Left hindlimb (tissue), 1 donor: ENCODE measurements at places on chromosomes 5 and 9.

- DNase-seq, result no peak
These were observed 101.3 kb upstream of the ADRA1B start for GRCh38 chr5:159814805-159815585.

GRCh38 chr5:55853818-55854217, 2.7 kb downstream of the IL31RA start:
- no peak for DNase-seq

DNA sequence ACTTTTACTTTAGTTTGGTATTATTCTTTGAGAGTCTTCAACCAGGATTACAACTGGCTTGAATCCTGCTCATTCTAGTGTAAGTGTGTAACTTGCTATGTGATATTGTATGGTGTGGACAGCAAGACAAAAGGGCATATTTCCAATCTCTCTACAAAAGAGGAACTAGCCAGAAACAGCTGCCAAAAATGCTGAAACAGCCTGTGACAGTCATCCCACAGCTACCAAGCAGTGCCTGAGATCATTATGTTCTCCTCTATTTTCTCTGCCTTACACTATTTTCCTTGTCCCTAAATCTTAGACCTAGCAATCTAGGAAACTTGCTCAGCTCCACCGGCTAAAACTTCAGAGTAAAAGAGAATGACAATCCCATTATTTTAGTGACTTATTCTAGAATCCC, 42.8 kb downstream of the WDR41 start:
- no peak for DNase-seq

- peak; percentile 31 for DNase-seq
These were observed 1.2 kb upstream of the RUSC2 start for GRCh38 chr9:35488566-35489312.

- no peak for DNase-seq
These were observed 497.0 kb upstream of the TUSC1 start for GRCh38 chr9:26175264-26175663.

DNA sequence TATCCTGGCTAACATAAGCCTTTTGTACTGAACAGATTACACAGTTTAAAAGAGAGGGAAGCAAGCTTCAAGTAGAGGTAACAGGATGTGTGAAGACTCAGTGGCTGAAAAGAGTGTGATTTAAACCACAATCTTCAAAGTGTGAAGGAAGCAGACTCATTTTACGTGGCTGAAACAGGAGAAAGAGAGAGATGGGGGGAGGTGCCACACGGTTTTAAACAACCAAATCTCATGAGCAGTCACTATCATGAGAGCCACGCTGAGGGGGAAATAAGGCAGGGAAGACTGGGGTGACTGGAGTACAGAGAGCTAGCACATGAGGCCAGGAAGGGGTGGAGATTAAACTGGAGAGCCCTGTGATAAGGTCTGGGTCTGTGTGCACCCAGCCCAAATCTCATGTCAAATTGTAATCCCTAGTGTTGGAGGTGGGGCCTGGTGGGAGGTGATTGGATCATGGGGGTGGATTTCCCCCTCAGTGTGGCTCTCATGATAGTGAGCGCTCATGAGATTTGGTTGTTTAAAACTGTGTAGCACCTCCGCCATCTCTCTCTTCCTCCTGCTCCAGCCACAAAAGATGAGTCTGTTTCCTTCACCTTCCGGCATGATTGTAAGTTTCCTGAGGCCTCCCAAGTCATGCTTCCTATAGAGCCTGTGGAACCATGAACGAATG, 318.6 kb upstream of the CD180 start:
- DNase-seq, result no peak

- DNase-seq, result no peak
These were observed 329.6 kb upstream of the ARRDC3 start for GRCh38 chr5:91712718-91713117.

DNA sequence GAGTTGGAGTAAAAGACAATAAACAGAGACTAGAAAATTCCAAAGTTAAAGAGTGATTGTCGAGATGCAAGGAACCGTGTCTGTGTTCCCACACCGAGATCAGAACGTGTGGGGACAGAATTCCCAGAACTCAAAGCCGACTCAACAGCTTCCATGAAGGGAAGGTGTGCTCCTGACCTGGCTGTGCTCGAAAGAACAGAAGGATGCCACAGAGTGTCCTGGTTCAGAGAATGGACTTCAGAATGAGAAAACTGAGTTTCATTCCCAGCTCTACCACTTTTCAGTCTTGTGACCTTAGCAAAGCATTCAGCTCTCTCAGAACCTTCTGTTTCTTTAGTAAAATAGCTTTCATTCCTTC, 420.0 kb upstream of the SLC30A5 start:
- DNase-seq, result no peak

DNA sequence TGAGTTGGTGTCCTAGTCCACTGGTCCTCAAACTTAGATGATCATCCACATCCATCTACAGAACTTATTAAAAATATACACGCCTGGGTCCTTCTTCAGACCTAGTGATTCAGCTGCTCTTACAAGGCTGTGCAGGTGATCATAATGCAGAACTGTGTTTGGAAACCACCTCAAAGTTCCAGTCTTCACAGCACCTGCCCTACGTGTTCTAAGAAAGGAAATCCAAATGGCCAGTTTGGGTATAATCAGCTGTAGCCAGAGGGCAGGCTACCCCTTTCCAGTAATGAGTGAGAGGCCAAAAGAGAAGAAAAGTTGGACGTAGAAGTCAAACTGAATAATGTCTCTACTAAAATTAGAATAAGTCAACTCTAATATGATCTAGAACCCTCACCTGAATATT, 15.4 kb downstream of the REEP5 start:
- no peak for DNase-seq

DNA sequence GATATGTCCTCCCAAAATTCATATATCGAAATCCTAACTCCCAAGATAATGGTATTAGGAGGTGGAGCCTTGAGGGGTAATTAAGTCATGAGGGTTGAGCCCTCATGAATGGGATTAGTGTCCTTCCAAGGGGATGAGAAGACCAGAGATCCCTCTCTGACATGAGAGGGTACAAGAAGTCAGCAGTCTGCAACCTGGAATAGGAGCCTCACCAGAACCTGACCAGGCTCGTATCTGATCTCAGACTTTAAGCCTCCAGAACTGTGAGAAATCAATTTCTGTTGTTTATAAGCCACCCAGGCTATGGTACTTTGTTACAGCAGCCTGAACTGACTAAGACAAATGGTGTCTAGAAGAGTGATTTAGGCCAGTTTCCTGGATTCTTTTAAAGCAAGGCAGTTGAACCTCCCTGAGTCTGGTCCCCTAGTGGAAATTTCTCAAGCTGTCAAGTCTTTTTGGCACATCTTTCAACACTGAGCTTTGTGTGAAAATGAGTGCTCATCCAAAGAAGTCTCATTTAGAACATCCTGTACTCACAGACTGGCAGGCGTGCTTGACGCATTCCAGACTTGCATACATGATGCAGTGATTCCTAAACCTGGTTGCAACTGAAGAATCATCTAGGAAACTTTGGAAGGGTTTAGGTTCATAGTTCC, 254.8 kb upstream of the PPP1R2B start:
- DNase-seq, result no peak

DNA sequence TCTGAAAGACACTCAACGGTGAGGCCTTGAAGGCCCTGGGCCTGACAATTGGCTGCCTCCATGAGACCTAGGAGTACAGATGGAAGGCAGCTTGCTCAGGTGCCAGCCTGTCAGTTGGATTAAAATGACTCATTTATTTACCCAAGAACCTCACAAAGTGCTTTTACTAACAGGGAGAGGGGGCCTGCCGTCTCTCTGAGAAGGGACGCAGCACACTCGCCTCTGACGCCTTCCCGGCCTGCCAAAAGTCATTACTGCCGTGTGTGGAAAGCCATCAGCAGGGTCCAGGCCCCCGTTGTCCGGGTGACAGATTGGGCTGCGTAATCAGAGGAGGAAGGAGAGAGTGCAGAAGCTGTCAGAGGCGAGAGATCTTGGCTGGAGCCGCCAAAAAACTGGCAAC, 32.4 kb downstream of the DDX31 start:
- no peak for DNase-seq

- no peak for DNase-seq
These were observed 151.6 kb upstream of the PHYKPL start for GRCh38 chr5:178383919-178384815.

- no peak for DNase-seq
These were observed 52.2 kb upstream of the NRARP start for GRCh38 chr9:137354153-137354844.

GRCh38 chr5:142819292-142819691, 49.1 kb downstream of the ARHGAP26 start:
- no peak for DNase-seq

DNA sequence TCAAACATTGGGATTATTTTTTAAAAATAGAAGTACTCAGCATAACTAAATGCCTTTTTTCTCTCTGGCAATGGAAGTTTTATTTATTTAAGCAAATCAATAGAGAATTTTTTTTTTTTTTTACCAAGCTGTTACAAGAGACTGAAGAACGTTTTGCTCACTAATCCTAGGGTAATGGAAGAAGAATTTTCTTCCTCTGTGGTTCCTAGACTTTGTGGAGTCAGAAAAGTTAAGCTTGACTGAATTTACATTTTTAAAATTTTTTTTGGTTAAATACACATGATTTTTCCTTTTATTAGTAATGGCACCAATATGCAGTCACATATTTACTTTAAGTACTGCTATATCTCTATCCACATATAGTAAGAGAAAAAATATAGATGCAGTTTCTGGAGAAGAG, 189.8 kb downstream of the PCSK1 start:
- no peak for DNase-seq

- no peak for DNase-seq
These were observed 33.5 kb upstream of the ZNF354B start for GRCh38 chr5:178826216-178826615.

GRCh38 chr5:68968429-68968828, 125.4 kb upstream of the SLC30A5 start:
- no peak for DNase-seq

GRCh38 chr9:105320568-105320967, 76.1 kb downstream of the SLC44A1 start:
- DNase-seq, result no peak

DNA sequence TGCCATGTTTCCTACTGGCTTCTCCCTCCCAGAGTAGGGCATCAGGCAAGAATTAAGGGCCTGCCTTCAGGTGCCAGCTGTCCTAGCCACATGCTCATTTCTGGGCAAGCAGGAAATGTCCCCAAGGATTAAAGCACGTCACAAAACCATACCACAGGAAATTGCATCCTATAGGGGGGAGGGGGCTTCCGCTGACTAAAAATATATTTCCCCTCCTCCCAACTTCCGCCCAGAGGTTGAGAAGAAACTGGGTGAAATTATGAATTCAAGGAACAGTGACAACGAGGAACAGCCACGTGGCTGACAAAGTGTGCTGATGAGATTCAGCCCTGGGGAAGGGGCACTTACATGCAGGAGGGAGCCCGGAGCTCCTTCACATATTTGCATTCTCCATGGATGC, 4.1 kb downstream of the HBEGF start:
- DNase-seq, result peak; percentile 56

DNA sequence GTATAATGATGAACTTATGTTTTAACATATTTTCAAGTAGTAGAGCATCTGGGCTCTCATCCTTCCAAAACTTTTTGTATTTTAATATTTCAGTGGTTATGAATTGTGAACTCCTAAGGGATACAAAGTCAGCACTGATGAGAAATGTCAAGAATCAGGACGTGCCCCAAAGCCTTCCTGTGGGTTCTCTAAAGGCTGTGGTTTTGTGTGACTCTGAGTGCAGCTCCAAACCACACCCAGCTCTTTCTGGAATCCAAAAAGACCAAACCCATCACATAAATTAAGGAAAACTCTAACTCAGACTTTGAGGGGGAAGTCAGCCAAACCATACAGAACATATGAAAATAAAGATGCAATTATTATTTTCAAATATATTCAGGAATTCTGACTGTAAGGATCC, 40.8 kb upstream of the SMU1 start:
- no peak for DNase-seq

GRCh38 chr5:135565725-135566421, 12.9 kb downstream of the CXCL14 start:
- no peak for DNase-seq

GRCh38 chr5:25979086-25979485, 1059.3 kb downstream of the CDH9 start:
- DNase-seq, result no peak

DNA sequence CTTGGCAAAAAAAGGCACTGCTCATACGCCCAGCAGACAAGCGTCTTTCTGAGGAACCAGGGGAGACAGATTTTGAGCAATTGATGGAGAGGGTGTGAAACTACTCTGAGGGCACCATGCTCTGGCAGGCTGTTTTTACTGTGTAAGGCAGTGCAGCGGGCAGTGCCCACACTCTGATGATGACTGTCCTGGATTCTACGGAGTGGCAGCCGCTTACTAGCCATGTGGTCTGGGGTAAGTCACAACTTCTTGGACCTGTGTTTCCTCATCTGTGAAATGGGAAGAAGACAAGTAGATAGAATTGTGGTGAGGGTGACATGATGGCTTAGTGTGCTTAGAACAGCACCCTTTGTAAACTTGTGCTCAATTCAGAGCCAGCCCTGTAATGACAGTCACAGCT, 38.8 kb downstream of the FABP6 start:
- DNase-seq, result no peak

DNA sequence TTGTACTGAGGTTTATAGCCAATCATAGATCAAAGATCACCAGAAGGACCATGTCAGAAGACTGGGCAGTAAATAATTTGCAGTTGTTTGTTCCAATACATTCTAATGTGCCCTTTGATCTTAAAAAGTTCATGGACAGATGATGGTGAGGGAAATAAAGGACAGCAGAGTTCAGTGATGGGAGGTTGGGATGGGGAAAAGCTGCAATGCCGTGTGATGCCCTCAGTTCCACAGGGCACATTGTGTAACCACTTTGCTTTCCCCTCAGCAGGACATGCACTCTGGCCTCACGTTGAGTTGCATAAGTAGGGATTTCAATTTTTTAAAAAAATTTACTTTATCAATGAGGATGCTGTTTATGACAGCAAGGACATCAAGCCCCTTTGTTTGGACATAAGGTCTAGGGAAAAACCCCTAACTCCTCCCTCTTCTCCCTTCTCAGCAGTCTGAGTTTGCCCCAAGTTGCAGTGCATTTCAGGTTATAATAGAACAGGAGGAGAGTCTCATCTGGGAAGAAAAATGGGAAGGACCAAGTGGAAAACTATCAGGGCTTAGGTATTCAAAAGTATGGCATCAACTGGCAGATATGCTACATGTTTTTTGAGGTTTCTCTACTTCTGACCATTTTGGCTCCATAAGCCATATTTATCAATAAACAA, 83.1 kb upstream of the TMED7 start:
- no peak for DNase-seq

- no peak for DNase-seq
These were observed 93.3 kb downstream of the TMEM174 start for GRCh38 chr5:73266176-73266738.

GRCh38 chr5:66828548-66829357, 232.6 kb downstream of the MAST4 start:
- DNase-seq, result peak; percentile 79

GRCh38 chr9:18061856-18062255, 412.1 kb upstream of the ADAMTSL1 start:
- DNase-seq, result no peak
